ENCODE measurements at places on chromosomes 7 and 10. TPM values are rescaled to one million over a fixed set of nuclear protein-coding genes. Genes with fewer than 3 reads are reported as not detected.
A peak's percentile ranks its signal among the peaks of the same experiment; 100 is the strongest.

MMRN2 gene
- 2.7 TPM for total RNA-seq

MBL2 gene
- not detected for total RNA-seq

PIK3AP1 gene
- total RNA-seq, result 1.2 TPM

ECHDC3 gene
- total RNA-seq, result 57.9 TPM

SCART1 gene
- 0.44 TPM for total RNA-seq

DNA sequence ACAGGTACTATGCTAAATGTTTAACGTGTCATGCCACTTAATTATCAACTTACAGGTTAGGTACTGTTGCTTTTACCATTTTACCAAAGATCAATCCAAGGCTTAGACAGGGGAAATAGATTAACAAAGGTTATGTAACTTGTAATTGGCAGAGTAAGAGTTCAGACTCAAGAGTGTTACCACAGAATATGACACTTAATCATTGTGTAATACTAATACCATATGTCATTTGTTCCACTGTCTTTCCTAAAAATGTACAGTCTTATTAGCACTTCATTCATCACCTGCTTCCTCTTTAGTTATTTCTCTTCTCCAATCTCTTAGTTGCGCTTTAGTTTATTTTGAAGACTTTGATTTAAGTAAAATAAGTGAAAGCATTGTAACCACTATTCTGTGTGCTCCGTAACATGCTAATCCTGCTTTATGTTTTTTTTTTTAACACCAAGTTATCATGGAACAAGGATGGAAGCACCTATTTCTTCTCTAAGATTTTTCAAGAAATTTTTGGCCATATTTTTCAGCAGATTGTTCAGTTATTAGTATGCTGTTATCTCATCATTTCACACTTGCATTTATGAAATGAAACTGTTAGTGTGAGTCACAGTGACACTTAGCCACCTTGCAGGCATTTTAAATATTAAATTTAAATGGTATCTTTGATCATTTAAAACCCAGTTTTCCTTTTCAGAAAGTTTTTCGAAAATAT, 197.3 kb downstream of the PHF14 start:
- no peak for DNase-seq

DNA sequence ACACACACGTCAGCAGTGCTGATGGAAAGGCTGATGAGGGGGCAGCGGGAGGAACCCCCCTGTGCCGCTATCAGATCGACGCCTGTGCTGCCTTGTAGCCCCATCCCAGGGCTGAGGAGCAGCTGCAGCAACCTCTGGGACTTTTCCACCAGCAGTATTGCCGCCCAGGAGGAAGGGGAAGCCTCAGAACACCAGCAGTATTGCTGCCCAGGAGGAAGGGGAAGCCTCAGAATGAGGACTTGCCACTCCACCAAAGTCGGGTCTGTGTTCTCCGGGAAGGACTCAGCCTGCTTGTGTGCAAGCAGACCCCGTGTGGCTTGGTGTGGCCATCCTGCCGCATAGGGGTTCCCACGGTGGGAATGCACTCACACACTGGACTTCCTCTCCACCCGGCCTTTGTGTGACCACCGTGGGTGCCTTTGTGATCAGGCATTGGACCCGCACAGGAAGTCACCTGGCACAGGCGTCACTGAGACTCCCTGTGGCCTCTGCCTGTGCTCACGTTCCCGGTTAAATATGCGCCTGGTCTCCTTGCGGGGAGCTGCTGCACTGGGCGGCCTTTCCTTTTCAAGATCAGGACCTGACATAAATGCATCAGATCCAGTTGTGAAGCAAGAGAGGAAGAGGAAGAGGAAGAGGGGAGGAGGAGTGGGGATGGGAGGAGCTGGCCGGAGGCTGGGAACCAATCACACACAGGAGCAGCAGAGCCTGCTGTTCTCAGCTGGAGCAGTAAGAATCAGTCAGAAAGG, 248.5 kb downstream of the DNAJB6 start:
- peak; percentile 76 for DNase-seq

- DNase-seq, result no peak
Measured at GRCh38 chr7:116100626-116101025, 70.1 kb upstream of the TFEC start.

DNA sequence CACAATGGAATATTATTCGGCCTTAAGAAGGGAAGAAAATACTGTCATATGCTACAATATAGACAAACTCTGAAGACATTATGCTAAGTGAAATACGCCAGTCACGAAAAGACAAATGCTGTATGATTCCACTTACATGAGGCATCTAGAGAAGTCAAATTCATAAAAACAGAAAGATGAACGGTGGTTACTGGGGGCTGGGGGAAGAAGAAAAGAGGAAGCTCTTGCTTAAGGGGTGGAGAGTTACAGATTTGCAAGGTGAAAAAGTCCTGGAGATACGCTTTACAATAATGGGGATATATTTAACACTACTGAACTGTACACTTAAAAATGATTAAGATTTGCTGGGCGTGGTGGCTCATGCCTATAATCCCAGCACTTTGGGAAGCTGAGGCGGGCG, 49.0 kb downstream of the PSMC2 start:
- no peak for DNase-seq

DNA sequence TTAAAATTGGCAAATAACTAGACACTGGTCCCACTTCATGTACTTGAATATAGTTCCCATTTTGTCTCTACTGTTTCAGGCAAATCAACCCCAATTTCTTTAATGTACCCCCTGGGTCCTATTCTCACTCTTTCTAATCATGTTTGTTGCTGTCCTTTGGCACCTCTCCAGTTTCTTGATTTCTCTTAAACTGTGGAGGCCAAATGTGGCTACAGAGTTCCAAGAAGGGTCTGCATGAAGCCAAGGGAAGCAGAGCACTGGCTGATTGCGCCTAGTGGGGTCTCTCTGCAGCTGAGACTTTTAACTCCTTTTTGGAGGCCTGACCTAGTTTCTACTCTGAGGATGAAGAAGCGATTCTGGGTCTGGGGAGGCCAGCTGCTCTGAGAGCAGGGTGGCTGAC, 6.7 kb upstream of the ADAM12 start:
- no peak for DNase-seq

All from H7 (cell line).